Naive thymus-derived CD8-positive, alpha-beta T cell (primary cell): ENCODE measurements at places on chromosomes 11 and 22. TPM values are rescaled to one million over a fixed set of nuclear protein-coding genes. Genes with fewer than 3 reads are reported as not detected.

GRCh38 chr11:118114266-118114665 is 27.5 kb upstream of the SMIM35 start:
- no peak for DNase-seq

DNA sequence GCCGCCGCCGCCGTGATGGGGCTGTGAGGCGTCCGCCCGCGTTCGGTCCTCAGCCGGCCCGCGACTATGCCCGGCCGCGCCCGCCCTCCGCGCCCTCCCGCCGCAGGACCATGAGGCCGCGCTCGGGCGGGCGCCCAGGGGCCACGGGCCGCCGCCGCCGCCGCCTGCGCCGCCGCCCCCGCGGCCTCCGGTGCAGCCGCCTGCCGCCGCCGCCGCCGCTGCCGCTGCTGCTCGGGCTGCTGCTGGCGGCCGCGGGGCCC is 215 bp downstream of the ZNRF3 start:
- no peak for DNase-seq

DNA sequence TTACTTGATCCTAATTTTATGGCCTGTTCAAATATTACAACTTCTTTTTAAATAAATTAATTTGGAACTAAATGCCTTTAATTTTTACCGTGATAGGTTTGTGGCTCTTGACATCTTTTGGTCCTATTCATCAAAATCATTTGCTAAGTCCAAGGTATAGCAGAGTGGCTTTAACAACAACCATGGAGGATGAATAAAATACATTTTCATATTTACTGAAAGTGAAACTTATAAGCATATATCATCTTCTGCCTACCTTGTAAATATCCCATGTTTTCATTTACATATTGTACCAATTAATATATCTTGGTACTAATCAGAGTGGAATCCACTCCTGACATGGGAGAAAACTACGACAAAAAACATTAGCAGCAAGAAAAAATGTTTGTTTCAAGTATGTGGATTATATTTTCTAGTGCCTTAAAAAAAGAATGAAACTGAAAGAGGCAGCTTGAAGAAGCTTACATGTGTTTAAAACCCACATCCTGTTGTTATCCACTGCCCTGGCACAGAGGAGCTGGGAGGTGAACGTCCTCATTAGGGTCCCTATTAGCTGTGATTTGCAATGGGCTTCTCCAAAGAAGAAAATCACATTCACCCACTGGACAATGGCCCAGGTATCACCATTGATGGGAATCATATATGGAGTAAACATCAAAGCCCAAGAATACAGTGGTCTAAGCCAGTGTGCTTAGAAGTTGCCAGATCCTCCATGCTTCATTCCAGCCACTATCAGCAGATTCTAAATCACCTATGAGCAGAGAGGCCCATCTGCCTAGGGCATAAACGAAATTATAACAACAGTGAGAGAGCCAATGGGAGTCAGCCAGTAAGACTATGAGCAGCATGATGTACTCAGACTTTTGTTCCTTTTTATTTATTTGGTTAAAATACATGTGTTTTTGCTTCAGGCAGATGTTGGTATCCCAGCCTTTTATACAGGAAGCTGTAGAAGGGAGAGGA is 84.7 kb downstream of the MAML2 start:
- DNase-seq: peak; percentile 68

DNA sequence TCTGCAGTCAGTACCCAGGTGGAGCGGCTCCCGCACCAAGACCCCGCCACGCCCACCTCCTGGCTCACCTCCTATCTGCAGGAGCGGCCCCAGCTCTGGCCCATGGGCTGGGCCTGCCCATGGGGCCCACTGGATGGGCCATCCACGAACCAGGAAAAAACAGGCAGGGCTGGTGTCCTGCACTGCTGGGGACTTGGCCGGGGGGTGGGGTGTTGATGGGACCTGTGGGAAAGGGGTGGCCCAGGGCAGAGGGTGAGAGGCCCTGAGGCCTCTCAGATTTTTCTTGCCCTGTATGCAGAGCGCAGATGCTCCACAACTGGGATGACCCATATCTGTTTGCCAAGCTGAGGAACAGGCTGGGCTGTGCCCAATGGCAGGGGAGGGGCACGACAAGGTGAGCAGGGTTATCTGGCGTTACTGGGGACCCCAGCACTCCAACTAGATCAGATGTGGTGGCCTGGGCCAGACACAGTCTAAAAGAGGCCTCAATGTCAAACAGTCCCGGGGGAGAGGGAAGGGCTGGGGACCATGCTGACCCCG is 2.7 kb upstream of the PIM3 start:
- no peak for DNase-seq

DNA sequence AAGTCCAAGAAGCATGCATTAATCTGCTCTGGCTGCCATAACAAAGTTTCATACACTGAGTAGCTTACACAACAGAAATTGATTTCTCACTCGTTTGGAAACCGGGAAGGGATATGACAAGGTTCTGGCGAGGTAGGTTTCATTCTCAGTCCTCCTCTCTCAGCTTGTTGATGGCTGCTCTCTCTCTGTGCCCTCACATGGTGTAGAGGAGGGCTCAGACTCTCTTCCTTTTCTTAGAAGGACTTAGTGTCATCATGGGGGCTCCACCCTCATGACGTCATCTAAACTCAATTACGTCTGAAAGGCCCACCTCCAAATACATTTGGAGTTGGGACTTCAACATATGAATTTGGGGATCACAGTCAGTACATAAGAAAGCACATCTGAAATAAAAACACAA is 18.6 kb downstream of the GLYATL1 start:
- no peak for DNase-seq

KDM4D gene
- 0.69 TPM for total RNA-seq

- no peak for DNase-seq
Observed at GRCh38 chr11:14275076-14275475, 83.9 kb downstream of the RRAS2 start.

GRCh38 chr11:123194337-123195187 is 486 bp downstream of the CLMP start:
- no peak for DNase-seq

OSBPL5 gene
- total RNA-seq: 18.3 TPM

GRCh38 chr22:48306785-48307510 is 1520.7 kb downstream of the BRD1 start:
- no peak for DNase-seq

- no peak for DNase-seq
Observed at GRCh38 chr11:111200010-111200534, 45.5 kb upstream of the POU2AF2 start.

DNA sequence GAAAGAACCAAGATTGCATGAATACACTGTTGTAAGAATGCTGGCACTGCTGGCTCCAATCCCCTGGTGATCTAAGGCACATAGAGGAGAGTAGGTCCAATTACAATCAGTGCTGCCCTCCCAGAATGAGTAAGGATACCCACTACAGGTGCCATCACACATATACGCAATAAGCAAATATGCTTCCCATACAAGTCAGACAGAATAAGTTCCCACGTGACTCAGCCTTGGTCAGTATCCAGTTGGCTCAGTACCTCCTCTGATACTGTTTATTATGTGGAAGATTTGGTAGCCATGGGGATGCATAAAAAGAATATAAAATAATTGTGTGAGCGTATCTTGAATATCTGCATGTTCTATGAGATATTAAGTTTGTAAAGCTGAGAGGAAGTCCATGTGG is 8.9 kb upstream of the OR2D3 start:
- DNase-seq: no peak

DNA sequence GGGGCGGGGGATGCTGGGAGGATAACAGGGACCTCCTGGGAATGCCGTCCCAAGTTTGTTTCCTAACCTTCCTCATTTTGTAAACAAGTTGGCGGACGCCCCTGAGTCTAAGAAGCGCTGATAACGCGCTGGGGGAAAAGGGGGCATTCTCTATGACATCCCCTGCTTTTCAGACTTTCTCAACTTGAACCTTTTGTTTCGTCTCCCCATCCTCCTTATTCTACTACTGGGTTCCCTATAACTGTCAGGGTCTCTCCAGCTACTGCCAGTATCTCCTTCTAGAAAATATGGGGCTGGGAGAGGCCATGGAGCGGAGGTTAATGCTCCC is 654 bp downstream of the TMEM86A start:
- DNase-seq: no peak

GRCh38 chr11:85307366-85307765 is 319.8 kb downstream of the DLG2 start:
- no peak for DNase-seq
